ENCODE measurements at places on chromosomes 12 and 14.

GRCh38 chr14:103699901-103700752 is 15.1 kb downstream of the XRCC3 start:
- DNase-seq = no peak

GRCh38 chr14:104574536-104574935 is 5.0 kb upstream of the C14orf180 start:
- DNase-seq = no peak

DNA sequence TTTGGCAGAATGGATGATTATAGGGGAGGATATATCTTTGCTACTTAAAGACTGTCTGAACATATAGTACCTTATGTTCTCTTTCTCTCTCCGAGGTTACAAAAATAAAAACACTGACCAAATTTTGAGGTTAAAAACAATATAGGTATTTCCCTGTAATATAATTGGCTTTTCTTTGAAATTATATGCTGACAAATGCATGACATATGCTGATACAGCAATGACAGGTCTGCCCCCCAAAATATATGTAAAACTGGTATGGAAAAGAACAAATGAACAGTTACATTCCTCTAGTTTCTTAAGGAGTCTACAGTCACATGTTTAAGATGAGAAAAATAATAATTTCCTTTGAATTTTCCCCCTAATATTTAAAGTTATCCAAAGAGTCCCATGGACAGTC is 405.7 kb downstream of the SOX5 start:
- DNase-seq = no peak

- no peak for DNase-seq
Measured at GRCh38 chr12:121093487-121093891, 39.2 kb upstream of the P2RX7 start.

GRCh38 chr12:53502331-53502730 is 1.2 kb downstream of the TARBP2 start:
- DNase-seq = no peak

- no peak for DNase-seq
Measured at GRCh38 chr12:1080520-1081223, 89.6 kb downstream of the ERC1 start.

Data from ELR (cell line).